Femur (tissue), 1 donor: ENCODE measurements at places on chromosomes 3 and 15.

DNA sequence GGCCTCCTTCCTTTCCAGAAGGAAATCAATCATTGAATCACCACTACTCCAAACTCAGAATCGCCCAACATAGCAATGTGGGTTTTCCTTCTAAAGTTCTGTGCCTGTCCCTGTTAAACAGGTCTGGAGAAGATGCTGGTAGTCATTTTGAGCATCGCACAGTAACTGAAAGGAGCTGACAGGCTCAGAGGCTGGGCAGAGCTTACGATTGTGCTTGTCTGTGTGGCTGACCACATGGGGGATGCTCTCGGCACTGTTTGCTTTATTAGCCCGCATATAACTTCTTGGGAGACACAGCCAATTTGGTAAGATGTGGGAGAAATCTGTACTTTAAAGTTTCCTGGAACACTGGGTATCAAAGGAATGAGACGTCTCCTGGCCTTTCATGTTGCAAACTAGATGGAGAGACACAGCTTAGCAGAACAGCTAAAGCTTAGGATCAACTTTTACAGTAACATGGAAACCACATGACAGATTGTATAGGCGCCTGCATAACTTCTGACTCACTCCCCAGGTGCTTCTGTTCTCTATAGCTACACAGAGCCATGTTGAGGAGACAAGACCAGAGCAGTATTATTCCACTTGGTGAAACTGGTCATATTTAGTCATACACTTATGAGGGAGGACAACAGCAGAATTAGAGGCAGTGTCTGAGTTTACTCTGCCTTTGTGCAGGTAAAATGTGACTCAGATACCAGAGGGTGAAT is 374.1 kb downstream of the RORA start:
- DNase-seq, result no peak

DNA sequence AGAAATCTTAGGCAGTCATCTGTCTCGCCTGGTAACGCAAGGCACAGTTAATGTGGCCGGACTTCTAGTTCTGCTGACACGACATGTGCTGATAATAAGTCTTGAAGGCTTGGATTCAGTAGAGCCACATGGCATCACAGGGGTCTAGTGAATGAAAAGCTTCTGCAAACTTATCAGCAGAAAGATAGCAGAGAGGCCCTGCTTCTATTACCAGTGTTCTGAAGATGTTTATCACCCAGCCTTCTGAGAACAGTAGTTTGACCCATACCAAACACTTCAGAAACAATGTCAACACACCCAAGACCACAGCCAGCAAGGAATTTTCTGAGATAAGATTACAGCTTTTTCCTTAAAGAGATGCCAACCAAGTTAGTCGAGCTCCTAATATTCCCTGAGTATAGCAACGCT is 102.7 kb upstream of the UMPS start:
- DNase-seq, result no peak

- DNase-seq, result no peak
These were observed 39.6 kb downstream of the LEKR1 start for GRCh38 chr3:156865732-156866131.

GRCh38 chr3:14861031-14861430 is 42.3 kb downstream of the FGD5 start:
- DNase-seq, result no peak

GRCh38 chr15:67185051-67185450 is 69.4 kb downstream of the AAGAB start:
- peak; percentile 14 for DNase-seq

GRCh38 chr3:12230877-12231276 is 58.0 kb upstream of the PPARG start:
- DNase-seq, result no peak

- DNase-seq, result no peak
These were observed 155.7 kb downstream of the NUP210 start for GRCh38 chr3:13264468-13264795.

- DNase-seq, result no peak
These were observed 44.1 kb downstream of the RUBCN start for GRCh38 chr3:197692641-197693040.

DNA sequence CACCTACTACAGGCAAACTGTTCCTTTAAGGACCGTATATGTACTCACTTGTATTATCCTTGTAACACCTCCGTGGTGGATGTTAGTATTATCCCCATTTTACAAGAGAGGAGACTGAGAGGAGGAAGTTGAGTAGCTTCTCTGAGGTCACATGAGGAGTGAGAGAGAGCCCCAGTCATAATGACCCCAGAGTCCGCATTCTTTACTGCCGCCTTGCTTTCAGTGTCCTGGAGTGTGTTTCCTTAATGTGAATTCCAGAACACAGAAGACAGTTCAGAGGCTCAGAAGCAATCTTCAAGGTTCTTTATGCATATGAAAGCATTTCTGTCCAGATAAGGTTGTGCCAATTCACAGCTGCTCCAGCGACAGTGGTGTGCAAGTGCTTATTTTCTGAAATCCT is 199.2 kb downstream of the CACNA2D3 start:
- DNase-seq, result no peak

- DNase-seq, result no peak
These were observed 147.0 kb downstream of the PDE8A start for GRCh38 chr15:85128621-85129020.

DNA sequence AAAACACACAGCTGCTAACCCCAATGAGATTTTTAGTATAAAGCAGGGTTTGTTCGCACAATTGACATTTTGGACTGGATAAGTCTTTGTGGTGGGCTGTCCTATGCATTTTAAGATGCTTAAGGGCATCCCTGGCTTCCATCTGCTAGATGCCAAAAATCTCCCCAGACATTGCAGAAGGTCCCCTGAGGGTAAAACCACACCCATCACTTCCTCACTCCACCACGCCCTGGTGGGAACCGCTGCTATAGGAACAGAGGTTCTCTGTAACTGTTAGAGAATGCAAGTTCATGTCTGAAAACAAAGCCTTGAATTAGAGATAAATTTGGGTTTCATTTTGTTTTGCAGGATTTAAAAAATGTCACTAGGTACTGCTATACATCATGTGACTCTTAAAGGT is 67.7 kb downstream of the ARHGEF26 start:
- no peak for DNase-seq

DNA sequence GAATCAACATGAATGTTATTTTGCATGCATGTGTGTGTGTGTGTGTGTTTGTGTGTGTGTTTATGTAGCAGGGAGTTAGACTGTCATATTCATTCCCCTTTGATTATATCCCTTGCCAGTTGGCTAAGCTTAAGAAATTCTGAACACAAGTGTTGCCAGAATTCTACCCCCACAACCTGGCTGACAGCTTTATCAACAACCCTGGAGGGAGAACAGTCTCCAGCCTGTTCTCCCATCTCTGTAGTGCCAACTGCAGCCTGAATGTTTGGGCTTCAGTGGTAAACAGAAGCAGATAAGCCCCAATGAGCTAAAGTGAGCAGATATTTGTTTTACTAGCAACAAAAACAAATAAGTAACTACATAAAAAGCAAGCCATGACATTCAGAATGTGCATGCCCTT is 162.6 kb upstream of the ABI3BP start:
- no peak for DNase-seq

GRCh38 chr3:172082269-172082668 is 42.9 kb downstream of the FNDC3B start:
- peak; percentile 85 for DNase-seq

DNA sequence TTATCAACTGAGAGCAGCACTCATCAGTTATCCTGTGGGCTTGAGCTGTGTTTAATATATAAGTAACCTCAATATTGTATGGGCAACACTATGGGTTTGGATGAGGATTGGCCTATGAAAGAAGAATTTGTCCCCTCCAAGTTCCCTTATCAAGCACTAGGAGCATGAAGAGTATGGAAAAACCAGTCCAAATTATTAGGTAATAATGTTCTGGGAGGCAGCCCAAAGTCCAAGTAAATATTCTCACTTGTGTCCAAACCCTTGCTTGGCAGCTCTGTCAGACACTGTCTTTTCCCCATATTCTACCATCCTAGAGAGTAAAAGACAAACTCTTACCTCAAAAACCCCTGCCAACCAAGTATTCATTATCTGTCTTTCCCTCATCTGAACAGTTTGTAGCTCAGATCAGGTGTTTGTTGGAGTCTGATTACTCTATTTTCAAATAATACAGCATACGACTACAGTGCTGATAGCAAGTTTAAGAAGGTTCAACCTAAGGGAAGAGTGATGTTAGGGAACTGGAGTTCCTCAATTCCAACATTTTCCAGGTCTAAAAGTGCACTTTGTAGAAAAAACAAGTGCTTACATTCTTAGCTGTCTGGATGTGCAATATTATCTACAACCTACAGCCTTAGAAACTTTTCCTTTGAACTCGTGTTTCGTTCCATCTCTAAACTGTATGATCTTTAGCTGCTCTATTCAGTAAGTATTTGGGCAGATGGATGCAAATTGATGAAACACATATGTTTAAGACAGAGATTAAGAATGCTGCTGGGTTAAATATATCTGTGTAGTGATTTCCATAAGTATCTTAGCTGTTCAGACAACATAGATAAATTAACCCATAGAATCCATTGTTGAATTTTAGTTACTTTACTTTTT is 89.7 kb upstream of the PHLDB2 start:
- DNase-seq, result no peak

DNA sequence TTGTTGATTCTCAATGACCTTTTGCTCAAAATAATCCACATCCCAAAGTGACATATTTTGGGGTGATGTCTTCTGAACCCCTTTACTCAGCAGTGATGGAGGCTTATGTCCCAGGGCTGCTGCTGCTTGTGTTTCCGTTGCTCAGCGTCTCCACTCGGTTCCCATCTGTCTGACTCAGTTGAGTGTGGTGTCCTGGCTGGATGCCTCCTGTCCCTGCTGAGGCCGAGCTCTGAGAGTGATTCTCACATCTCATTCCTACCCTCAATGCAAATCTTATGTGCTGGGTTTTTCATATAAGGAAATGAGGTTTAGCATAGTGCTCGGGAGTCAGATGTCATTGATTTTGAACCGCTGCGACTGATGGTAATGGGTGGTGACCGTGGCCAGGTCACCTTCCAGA is 247.4 kb downstream of the GABRG3 start:
- DNase-seq, result no peak

- peak; percentile 29 for DNase-seq
These were observed 3.3 kb downstream of the LRRK1 start for GRCh38 chr15:100922192-100923040.

DNA sequence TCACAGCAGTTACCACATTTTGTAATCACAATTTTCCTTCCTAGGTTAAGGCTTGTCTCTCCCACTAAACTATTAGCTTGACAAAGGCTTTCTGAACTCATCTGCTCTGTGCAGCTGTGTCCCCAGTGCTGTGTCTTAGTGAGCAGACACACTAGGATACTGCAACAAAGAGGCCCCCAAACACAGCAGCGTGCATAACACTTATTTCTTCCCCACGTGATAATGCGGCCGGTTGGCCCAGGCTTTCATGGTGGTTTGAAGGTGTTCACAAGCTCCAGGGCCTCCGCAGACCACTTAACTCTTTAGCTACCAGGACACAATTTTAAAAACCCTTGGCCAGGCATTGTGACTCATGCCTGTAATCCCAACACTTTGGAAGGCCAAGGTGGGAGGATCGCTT is 2.2 kb upstream of the HDAC11 start:
- DNase-seq, result no peak

- no peak for DNase-seq
These were observed 3.9 kb upstream of the SH3GL3 start for GRCh38 chr15:83443076-83443847.

- DNase-seq, result no peak
These were observed 97.7 kb downstream of the GAP43 start for GRCh38 chr3:115720983-115721382.

DNA sequence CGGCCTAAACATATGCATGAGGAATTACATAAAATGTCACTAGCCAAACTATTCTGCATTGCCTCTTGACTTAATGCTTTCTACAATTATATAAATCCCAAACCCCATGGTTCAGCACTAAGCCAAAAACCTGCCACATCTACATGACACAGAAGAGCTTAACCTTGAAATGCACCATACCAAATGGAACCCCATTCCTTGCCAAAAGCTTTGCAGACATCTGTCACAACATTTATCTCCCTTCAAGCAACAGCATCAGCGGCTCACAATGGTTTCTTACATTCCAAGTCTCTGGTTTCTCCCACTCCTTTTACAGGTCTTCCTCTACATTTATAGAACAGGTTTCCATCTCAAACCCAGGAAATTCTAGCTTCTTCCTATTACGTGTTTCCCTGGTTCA is 58.4 kb upstream of the GYG1 start:
- DNase-seq, result no peak

GRCh38 chr3:79167651-79168416 is 600.0 kb downstream of the ROBO1 start:
- peak; percentile 37 for DNase-seq

DNA sequence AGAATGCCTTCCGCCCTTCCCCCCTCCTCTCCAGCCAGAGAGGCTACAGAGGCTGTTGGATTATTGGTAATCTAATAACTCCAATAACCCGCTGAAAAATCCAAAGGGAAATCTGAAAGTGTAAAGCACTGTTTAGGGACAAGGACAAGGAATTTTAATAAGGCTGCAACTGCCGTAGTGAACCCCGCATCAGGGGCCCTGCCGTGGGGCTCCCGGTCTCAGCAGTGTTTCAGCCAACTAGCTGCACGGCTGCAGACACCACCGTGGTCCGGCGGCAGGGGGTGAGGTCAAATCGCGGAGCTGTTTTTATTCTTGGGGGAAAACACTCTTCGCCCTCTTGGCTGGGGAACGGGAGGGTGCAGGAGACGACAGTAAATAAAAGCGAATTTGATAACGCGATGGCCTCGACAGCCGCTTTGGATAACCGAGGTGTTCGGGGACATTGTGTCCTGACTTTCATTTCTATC is 6.1 kb downstream of the BCL6 start:
- no peak for DNase-seq

DNA sequence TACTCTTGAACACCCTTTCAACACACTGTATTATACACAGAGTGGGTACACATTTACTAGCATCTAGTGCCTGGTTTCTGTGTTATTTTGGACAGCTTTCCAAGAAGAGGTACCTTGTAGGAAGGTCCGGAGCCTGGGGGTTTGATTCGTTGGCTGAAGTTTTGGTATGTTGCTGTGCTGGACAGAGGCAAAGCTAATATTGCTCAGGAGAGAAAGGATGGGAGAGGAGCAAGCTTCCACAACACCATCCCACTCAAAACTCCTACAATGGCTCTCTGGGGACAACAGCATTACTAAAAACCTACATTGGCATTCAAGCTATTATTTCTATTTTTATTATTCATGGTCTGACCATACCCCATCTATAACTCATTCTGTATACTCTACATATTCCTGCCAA is 1.1 kb upstream of the LYSMD2 start:
- DNase-seq, result no peak

DNA sequence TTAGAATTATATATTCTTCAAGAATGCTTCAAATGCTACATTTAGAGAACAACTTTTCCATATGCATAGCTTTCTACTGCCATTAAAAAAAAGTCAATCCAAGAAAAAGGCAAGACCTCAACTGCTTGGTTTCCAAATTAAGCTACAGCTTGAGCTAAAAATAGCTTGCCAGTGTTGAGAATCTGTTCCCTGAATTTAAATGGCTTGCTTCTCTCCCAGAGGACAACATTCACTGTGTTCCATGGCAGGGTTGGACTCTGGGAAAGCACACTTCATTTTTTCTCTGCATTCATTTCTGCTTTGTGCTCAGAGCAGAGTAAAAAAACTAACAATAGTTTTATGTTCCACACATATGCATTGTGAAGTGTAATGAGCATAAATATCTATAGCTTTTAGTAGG is 50.3 kb upstream of the ACTL6A start:
- DNase-seq, result peak; percentile 34
